ENCODE measurements at places on chromosomes 2 and 18. TPM values are rescaled to one million over a fixed set of nuclear protein-coding genes. Genes with fewer than 3 reads are reported as not detected.

The FLACC1 gene
- 2.5 TPM for total RNA-seq

The CYP27C1 gene
- 3.1 TPM for total RNA-seq

The EIF2B4 gene
- 20.7 TPM for total RNA-seq

The RUFY4 gene
- total RNA-seq, result not detected

The XDH gene
- total RNA-seq, result under 0.01 TPM

The MOGAT1 gene
- total RNA-seq, result not detected

The RGPD3 gene
- total RNA-seq, result 1.3 TPM

Measured in parietal lobe (tissue), 2 donors.